Kidney glomerular epithelial cell (primary cell): ENCODE measurements at places on chromosomes 1 and 21.

DNA sequence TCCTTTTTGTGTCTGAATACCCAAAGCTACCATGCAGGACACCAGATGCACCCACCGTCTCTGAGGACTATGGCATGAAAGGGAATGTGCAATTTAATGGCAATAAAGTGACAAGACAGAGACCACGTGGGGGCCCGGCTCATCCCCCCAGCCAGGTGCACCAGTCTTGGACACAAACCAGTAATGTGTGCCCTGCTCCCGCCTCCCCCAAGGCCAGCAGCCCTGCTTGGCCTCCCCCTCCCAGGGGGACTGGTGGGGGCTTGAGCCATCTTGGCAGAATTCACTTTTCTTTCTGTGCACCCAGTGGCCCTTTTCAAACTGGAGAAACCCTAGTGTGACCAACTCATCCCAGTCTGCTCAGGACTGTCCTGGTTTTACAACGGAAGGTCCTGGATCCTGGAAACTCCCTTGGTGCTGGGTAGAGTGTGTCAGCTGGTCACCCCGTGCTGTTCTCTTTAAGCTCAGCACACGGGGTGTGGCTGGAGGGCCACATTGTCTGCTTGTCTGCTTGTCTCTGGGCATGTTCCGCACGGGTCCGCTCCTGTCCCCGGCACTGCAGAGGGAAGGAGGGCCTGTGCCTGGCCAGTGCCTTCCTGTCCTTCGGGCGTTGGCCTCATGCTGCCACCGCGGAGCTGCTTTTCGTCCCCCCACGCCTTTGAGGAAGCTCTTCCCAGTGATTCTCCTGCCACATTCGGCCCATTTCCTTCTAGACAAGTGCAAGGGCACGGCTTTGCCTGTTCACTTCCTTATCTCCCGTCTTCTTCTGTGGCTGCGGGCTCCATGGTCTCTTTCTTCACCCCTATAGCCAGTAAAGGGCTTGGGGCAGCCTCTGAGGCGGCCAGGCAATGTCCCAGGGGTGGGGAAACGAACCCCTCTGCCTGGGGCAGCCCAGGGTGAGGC, 45.8 kb upstream of the TTC34 start:
- DNase-seq: no peak

DNA sequence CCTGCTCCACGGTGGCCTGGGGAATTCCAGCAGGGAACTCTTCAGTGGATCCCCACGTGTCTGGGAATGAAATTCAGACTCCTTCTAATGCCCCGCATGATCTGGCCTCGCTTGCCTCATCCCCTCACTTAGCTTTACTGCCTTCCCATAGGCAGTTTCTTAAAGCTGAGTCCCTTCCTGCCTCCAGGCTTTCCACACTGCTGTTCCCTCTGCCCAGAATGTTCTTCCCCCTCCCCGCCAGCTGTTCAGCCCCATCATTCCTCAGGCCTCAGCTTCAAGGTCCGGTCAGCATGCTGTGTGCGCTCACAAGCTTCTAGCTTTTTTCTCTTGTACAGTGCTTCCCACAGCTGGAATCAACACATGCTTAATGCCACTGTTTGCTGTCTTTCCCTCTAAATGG, 54.9 kb upstream of the WASF2 start:
- DNase-seq: no peak

DNA sequence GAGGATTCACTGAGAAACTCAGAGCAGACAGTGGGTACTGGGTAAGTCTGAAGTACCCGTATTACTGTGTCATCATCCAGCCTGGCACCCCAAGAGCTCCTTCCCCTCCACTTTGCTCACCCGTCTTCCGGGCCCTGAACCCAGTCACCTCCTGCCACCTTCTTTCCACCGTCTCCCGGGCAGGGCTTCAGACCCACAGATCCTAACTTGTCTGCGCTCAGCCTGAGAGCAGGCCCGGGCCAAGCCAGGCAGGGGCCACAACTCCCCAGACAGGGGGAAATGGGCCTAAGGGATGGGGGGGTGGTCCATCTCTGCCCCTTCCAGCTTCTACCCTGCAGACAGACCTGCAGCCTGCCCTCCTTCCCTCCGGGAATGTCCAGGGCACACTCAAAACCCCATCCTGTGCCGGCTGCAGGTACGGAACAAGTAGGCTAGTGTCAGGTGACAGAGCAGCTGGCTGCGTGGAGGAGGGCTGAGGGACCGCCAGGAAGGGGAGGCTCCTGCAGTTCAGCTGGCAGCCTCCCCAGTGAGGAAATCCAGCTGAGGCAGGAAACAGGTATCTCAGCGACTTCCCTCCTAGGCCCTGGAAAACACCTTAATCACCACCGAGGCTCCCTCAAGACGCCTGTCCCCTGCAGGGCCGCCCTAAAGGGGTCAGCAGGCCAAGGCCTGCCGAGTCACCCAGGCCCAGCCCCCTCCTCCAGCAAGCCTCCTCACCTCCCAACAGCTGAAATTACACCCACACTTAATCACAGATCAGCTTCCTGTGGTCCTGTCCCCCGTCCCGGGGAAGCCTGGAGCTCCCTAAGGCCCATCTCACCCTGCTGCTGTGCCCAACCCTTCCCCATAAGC, 3.5 kb downstream of the HSPG2 start:
- DNase-seq: no peak

- peak; percentile 82 for DNase-seq
Observed at GRCh38 chr1:233613252-233614172, at the start of gene KCNK1. Gene KCNK1, plus strand, starts transcription at chr1:233614106. Its CDS starts 66 bp downstream, at chr1:233614172.

DNA sequence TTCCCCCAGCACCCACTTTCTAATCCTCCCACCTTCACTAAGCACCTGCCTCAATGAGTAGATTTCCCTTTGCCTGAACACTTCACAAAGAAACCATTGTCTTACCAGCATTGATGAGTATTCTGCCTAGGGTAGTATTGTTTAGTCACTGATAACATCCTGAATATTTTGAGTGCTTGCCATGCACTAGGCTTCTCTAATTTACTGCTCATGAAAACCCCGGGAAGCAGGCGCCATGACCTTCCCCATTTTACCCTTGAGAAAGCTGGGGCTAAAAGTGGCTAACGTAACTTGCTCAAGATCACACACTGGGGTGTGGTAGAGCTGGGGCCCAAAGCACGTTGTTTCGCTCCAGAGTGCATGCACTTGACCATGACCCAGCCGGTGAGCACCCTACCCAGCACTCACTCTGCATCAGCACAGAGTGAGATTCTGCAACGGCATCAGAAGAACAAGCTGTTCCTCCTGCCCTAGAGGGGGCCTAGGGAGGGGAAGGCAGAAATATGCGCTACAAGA, 10.6 kb upstream of the F3 start:
- DNase-seq: no peak

DNA sequence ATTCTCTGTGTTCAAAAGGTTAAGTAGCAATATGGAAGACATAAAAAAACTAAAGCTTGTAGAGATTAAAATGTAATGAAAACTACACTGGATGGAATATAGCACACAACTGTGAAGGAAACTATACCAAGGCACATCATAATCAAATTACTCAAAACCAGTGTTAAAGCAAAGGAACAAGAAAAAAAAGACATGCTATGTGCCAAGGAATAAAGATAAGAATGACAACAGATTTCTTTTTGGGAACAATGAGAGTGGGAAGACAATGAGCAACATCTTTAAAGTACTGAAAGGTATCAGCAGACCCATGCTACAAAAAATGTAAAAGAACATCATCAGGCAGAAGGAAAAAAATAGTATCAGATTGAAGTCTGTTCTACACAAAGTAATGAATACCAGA, 157.8 kb downstream of the VPS13D start:
- DNase-seq: no peak

GRCh38 chr1:44423591-44424537, 18.8 kb downstream of the RNF220 start:
- peak; percentile 74 for DNase-seq

DNA sequence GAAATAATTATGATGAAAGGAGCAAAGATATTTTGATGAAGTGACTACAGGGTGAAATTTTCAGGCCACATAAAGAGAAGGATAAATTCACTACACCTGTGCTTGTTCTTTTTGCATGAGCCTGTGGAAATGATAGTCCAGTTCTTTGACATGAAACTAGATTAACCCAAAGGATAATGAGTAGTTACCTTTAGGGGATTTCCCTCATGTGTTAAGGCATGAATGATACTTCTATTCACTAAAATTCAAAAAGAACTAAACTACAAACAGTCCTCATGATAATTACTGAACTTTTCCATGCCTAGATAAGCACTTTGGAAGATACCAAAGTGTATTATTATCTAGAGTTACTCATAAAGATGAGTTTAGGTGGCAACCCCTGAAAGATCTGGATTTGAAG, 244.3 kb downstream of the PTPRC start:
- DNase-seq: no peak

DNA sequence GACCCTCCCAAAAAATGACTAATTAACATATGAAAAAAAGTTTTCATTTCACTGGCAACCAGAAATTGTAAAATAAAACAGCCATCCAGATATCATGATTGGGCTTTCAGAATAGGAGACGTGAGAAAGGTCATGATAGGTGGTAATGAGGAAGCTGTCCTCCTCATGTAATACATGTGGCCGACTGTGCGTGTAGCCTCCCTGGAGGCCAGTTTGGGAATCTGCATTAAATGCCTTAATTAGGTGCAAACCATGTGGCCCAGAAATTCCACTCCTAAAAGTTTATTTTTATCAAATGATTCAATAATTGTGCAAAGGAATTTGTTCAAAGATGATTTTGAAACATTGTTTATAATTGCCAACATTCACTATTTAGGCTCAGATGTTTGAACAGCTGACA, 127.6 kb upstream of the C1orf105 start:
- no peak for DNase-seq

DNA sequence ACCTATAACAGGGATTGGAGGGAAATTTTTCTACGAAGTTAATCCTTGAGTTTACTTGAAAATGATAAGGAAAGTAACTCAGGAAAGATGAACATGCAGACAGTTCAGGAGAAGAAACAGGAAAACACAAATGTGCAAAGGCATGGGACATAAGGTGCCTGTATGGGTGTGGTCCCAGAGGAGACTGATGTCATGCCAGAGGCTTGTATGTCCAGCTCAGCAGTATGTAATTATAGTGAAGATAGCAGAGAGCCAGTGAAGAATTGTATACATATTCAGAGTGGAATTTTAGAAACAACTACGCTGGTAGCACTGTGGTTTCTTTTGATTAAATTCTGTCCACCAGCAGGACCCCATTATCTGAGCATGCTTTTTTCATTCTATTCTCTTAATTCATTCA, 179.5 kb downstream of the LRRC7 start:
- DNase-seq: no peak

- peak; percentile 82 for DNase-seq
Observed at GRCh38 chr1:39387452-39387851, 104.0 kb upstream of the BMP8A start.

DNA sequence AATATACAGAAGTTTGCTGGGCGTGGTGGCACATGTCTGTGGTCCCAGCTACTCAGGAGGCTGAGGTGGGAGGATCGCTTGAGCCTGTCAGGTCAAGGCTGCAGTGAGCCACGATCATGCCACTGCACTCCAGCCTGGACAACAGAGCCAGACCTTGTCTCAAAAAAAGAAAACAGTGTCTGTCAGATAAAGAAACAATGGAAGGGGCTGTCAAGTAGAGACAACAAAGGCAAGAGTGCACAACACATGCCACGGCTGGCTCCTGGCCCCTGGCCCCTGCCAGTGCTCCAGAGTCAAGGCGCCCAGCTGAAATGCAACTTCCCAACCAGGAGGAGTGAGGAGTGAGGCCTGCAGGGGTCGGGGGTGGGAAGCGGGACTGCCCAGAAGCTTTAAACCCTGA, 32.6 kb downstream of the PRDM15 start:
- DNase-seq: no peak

DNA sequence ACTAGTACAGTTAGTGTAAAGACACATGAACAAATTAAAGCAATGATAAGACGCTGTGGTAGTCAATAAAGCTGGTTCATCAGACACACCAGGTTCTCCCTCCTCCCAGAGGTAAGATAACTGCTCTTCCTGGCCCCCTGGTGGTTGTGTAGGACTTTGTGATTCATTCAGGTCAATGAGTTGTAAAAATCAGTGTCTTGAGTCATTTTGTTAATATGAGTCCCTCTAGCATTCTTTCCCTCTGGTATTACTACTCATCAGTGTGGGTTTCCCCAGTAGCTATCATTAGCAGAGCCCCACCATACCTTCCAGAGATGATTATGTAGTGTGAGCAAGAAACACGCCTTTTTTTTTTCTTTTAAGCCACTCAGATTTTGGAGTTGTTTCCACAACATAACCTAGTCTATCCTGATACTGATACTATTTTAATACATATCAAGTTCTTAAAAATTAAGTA, 3.6 kb upstream of the SETDB1 start:
- peak; percentile 94 for DNase-seq
